ENCODE measurements at places on chromosomes 6 and 20.

DNA sequence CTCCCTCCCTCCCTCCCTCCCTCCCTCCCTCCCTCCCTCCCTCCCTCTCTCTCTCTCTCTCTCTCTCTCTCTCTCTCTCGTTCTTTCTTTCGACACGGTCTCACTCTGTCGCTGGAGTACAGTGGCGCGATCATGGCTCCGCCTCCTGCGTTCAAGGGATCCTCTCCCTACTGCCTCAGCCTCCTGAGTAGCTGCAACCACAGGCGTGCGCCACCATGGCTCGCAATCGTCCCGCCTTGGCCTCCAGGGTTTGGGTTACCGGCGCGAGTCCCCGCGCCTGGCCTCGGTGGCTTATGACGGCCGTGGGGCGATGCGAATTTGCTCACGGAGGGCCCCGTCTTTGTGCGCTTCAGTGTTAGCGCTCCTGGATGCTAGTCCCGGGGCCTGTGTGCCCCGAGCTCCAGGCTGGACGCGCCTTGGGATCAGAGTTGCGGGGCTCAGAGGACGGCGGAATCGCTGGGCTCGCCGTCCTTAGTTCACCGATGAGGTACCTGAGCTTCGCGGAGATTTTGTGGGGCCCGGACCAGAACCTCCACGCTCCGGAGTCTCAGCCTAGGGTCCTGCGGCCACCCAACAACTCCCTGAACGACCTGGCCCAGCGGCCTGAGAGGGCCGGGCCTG is 45.2 kb downstream of the MCUR1 start:
- DNase-seq = no peak

- DNase-seq = no peak
Measured at GRCh38 chr6:45388328-45388727, 10.6 kb upstream of the SUPT3H start.

DNA sequence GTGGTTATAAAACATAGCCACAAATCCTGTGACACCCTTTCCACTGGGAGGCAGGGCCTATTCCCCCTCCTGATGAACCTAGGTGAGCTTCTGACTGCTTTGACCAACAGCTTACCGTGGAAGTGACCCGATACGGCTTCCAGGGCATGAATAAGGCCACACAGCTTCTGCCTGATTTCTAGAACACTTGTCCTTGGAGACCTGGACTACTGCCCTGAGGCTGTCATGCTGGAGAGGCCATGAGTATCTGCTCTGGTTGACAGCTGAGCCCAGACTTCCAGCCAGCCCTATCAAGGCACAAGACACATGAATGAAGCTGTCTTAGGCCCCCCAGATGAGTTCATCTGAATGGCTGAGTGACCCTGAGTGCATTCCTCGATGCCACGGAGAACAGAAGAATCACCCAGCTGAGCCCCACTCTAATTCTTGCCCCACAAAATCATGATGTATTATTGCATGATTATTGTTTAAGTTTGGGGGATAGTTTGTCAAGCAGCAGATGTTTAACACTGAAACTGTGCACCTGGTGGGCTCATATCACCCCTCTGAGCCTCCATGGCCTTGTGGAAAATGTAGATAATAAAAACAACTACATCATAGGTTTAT is 16.6 kb downstream of the TP53RK start:
- no peak for DNase-seq

- DNase-seq = no peak
Measured at GRCh38 chr6:42520786-42521607, 42.8 kb upstream of the UBR2 start.

All from 8988T (cell line).